Left ventricle myocardium inferior (tissue), 1 donor: ENCODE measurements at places on chromosomes 2 and 18.

GRCh38 chr2:236558993-236559978 is 10.3 kb upstream of the ACKR3 start:
- DNase-seq, result no peak

GRCh38 chr2:196307775-196308305 is 136.5 kb upstream of the STK17B start:
- DNase-seq, result no peak

- DNase-seq, result no peak
Observed at GRCh38 chr18:48918660-48919456, 31.9 kb downstream of the SMAD7 start.

DNA sequence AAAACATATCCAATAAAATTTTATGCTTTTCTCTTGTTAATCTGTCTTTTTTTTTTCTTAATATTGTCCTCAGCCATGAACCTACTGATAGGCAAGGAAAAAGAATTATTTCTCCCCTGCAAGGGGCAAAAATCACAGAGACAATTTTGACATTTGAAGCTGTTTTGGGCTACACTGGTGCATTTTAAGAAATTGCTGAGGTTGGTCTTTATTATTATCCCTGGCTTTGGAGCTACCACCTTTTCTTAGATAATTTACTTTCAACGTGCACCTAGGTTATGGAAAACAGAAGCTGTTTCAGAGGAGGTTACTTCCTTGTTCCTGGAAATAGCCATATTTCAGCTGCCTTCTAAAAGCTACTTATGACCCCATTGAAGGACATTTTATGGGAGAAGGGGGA is 195.5 kb upstream of the KYNU start:
- no peak for DNase-seq
